ENCODE measurements at places on chromosomes 4 and X.

GRCh38 chr4:40058854-40059253 is 2.2 kb downstream of the N4BP2 start:
- DNase-seq: no peak

GRCh38 chr4:76624241-76624681 is 189.2 kb downstream of the SHROOM3 start:
- no peak for DNase-seq

DNA sequence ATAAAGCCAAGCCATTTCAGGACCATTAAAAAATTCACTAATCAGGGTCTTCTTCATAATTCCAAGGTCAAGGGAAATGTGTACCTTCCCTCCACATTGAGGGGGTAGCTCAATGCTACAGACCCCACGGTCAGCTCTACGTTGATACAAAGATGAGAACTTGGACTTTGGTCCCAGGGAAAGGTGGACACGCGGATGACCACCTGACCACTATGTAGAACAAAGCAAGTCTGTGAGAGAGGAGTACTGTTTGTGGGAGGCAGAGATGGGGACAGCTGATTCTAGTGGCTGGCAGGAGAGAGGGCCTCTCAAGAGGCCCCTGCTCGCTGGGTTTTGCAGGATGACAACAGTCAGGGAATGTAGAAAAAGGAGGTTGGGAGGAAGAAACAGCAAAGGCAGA is 58.0 kb downstream of the SLC2A9 start:
- DNase-seq: no peak

- no peak for DNase-seq
Measured at GRCh38 chrX:154401918-154402621, 3.9 kb downstream of the RPL10 start.

DNA sequence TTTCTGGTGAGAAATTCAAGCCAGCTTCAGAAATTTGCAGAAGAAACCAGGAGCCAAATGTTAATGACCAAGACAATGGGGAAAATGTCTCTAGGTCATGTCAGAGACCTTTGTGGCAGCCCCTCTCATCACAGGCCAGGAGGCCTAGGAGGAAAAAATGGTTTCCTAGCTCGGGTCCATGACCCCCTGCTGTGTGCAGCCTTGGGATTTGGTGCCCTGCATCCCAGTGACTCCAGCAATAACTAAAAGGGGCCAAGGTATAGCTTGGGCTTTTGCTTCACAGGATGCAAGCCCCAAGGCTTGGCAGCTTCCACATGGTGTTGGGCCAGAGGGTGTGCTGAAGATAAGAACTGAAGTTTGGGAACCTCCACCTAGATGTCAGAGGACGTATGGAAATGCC is 814.7 kb upstream of the SLIT2 start:
- no peak for DNase-seq

- DNase-seq: no peak
Measured at GRCh38 chrX:27918799-27919198, 62.5 kb downstream of the DCAF8L1 start.

DNA sequence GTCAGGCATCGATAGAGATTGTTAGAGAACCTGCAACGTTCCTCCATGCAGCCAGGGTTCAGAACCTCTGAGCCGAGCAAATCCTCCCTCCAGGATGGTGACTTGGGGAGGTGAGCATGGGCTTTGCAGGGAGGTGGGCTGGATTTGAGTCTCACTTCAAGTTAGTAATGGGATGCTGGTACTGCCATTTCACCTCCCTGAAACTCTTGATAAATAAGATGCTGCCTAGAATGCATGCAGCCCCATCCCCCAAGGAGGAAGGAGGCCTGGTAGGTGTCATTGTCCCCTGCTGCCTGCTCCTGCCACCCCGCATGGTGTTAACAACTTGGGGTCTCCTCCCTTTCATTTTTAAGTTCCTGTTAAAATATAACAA is 35.7 kb upstream of the SLC2A9 start:
- no peak for DNase-seq

- DNase-seq: no peak
Measured at GRCh38 chr4:25377572-25378436, 741 bp downstream of the ANAPC4 start.

DNA sequence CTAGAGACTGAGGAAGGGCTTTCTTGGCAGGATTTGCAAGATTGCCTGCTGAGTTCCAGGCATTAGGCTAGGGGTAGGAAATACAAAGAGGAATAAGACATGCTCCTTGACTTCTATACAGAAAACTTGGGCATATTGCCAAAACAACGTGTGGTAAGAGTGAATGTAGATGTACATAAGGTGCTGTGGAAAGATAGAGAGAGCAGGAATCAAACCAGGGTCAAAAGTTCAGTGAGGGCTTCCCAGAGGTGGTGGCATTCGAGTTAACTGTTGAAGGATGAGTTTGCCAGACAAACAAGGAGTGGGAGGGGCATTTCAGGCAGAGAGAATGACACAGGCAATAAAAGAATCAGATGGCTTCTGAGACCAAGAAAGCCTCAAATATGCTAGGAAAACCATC is 187.9 kb downstream of the KDR start:
- DNase-seq: no peak

- peak; percentile 47 for DNase-seq
Measured at GRCh38 chrX:149871940-149872339, 9.0 kb upstream of the MAGEA8 start.

DNA sequence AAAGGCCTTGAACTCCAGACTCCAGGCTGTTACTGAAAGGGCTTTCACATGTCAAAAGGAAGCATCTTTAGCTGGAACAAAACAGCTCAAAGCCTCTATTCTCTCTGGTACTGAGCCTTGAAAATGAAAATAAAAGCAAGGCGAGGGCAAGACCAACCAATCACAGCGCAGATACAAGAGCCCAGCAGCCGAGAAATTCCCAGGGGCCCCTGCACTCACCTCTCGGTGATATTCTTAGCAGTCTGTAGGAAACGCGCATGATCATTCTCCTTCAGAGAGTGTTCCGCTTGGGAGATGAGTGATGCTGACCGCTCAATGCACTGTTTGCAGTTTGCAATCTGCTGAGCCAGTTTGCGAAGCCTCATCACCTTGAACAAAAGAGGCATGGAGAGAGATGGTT is 138.1 kb downstream of the MID1 start:
- no peak for DNase-seq

DNA sequence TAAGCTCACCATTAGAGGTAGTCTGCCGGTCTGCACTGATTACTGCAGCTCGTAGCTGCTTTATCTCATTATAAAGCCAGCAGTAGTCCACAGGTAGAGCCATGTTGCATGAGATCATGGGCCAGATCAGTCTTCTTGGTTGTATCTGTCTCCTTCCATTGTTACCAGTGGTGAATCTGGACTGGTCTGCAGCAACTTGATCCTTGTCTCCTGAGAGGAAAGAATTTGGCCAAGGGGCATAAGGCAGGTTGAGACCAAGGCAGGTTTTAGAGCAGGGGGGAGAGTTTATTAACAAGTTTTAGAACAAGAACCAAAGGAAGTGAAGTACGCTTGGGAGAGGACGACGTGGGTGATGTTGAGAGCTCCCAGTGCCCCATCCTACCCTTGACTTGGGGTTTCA is 228.5 kb downstream of the STIM2 start:
- no peak for DNase-seq

GRCh38 chrX:153735274-153735673 is 10.6 kb downstream of the ABCD1 start:
- DNase-seq: no peak

DNA sequence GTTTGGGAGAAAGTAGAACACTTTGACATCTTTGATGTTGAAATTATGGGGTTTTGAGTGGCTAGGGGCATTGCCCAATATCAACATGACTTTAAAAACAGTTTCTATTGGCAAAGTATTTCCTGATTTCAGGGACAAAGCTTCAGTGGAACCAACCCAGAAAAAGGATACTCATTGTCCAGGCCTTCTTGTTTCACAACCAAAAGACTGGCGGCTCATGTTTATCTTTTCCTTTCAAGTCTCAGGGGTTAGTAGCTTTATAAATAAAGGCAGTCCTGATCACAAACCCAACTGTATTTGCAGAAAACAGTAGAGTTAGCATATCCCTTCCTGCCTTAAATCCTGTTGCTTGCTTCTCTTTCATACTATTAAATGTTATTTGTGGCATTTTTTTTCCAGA is 119.1 kb downstream of the SLITRK2 start:
- DNase-seq: no peak

DNA sequence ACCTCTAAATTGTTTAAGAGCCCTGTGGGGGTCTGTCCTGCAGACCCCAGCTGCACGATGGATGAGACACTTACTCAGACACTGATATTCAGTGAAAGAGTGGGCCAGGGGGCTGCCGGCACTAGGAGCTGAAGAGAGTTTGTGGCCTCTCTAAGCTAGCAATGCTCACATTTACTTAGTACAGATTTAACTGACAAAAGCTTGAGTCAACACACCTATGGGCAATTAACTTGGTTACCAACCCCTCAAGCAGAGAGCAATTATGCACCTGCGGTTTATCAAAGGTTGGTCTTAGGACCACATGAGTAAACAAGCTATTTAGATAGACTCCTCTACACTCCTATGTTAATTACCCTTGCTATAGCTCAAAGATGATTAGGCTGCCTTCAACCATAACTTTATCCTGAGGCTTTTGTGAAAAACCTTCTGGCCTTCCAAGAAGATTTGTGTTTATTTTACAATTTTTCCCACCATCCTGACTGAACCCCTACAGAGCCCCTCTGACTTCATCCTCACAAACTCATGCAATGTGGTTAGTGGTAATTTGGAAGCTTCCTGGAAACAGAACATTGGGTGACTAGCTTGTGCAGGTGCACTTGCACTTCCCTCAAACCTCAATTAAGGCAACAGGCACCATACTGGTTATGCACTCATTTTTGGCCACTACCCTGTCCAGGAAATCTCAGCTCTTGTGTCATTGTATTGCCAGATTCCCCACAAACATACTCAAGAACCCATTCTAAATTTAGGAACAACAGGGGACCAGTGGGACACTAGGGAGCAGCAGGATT is 234.4 kb upstream of the ITM2A start:
- DNase-seq: no peak

DNA sequence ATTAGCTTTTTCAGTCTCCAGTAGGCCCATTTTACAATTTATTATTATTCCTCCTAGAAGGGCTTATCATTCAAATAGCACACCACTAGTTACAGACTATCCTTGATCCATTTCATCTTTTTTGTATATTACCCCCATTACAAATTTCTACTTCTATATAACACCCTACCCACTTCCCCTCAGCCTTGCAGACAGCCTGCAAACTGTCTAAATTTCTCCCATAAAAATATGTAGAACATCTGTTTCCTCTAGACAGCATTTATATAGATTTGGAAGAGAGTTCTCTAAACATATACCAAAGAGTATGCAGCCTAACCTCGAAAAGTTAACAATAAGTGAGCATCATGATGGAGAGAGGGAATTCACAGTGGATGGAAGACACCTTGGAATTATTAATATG is 30.8 kb downstream of the COMMD8 start:
- DNase-seq: no peak

DNA sequence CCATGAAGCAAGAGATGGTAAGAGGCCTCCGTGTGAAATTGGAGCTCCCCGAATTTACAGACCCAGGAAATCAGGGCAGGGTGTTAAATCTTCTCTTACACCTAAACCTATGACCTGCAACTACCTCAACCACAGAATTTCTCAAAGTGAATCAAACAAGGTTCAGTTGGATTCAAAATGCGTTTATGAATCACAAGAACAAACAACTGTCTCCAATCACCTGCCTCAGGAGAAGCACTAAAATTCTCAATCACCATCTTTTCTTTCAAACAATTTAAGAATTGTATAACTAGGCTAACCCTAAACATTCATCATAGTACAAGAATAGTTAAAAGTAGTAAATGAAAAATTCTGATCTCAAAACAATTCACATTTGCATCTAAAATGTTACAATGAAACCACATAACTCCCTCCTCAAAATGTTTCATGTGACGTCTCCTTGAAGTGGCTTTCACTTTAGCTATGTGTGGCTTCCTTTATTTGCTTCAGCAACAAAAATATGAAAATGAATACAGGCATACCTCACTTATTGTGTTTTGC is 19.2 kb downstream of the PPP3CA start:
- peak; percentile 19 for DNase-seq

DNA sequence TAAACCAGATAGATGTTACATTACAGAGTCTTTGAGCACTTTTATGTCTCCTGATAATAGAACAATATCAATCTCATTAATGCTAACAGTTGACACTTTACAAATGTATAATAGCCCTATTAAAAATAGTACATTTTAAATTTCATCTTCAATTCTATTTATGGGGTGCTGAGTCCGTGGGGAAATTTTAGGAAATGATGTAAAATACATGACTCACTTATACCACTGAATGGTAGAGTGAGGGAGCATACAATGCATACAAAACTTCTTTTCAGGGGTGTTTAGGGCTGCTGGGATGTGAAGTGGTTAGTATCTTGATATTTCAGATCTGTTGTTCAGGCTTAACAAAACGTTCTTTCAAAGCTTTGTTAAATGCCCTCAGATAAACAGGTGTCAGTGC is 696.2 kb downstream of the TRAM1L1 start:
- DNase-seq: no peak

DNA sequence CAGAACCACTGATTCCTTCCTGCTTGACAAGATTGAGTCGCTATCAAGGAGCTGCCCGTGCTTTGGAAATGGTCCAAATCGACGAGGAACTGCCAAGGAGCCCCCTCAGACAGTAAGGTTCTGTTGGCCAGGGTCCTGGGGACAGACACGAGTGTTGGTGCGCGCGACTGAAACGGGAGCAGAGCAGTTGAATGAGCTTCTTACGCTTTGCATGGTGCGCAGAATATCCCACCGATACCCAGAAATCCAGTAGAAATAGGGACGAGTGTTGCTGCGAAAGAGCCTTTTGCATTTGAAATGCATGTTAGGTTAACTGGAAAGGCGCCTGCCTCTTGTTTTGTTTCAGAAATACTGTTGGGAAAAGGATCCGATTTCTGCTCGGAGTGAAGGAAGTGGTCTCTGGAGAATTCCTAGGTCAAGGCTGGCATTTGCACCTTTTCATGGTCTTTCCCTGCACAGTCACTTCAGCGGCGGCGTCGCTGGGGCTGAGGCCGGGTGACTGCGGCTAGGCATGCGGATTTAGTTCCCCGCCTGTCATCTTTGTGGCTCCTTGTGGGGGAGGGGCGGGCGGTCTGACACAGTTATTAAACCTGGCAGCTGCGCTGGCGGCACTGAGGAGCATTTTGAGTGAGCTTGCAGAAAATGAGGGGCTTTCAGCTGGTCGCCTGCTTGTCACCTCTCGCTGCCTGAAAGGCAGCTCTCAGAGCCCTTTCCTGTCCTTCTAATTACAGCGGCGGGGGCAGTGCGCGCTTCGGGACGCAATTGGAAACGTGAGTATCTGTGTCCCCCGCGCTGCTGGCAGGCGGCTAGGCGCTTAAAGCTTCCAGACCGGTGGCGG is 51.5 kb upstream of the TRIM2 start:
- DNase-seq: peak; percentile 83
